ENCODE measurements at places on chromosomes 3 and 15.

- DNase-seq = no peak
These were observed 59.7 kb downstream of the TLNRD1 start for GRCh38 chr15:81060470-81060869.

DNA sequence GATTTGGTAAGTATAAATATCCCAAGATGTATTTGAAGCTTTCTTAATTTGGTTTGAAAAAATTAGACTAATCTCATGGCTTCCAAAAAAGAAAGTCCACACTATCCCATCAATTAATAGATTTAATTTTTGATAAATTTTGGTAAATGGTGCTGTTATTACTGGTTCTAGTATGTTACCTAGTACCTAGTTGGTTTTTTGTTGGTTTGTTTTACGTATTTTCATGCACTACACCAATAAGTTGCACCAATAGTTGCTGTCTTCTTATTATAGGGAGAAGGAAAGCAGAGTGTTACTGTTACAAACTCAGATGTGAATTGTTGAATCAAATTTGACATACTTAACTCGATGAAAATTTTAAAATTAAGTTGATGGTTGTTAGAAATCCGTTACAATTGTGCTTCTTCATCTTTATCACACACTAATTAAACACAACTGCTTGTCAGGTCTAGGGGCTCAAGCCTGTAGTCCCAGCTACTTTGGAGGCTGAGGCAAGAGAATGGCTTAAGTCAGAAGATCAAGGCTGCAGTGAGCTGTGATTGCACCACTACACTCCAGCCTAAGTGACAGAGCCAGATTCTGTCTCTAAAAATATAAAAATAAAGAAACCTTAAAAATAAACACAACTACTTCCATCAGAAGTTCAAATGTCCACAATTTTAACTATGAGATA is 23.1 kb upstream of the MBNL1 start:
- peak; percentile 58 for DNase-seq

DNA sequence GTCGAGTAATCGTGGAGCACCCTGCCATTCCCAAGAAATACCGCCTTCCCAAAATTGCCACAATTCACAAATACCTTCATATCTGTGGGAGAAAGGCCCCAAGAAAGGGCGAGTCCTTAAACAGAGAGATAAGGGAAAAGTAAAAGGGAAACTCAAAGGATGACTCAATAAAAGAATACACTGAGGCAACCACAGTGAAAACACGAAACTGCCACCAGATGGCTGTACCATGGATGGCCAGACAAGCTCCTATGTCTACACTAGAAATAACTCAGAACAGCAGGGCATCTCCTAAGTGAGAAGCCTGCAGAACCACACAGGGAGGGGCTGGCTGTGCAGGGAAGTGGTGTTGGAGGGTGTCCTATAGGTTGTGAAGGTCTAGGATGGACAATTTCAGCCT is 25.0 kb downstream of the SRGAP3 start:
- no peak for DNase-seq

DNA sequence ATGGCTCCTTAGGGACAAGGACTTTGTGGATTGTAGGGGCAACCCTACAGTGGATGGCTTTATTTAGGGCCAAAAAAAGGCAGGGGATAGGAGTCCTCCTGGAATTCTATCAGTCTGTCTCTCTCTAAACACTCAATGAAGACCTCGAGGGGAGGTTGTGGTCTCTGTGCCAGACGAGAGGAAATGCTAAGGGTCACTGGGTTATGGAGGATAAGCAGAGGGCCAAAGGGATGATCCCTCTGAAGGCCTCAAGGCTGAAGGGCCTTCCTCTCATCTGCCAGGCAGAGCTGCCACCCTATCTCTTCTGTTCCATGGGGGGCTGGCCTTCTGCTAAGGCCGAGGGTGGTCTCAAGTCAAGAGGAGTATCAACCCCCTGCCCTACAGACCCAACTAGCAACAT is 27.0 kb downstream of the PLXNB1 start:
- DNase-seq = no peak

DNA sequence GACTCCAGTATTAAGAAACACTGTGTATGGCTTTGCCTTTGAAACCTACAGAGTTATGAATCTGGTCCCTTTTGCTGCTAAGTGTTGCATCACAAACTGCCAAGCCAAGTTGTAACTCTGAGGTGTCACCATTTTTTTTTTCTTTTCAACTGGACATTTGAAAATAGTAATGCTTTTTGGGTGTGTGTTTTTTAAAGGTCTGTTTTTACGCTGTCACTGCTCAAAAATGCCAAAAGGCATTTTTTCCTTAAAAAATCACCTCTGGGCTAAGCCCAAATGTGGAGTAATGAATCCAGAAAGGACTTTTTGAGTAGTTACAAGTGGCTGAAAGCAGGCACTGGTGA is 9.5 kb downstream of the SMAD3 start:
- DNase-seq = no peak

- DNase-seq = peak; percentile 72
These were observed 21.2 kb upstream of the CRBN start for GRCh38 chr3:3200632-3201212.

DNA sequence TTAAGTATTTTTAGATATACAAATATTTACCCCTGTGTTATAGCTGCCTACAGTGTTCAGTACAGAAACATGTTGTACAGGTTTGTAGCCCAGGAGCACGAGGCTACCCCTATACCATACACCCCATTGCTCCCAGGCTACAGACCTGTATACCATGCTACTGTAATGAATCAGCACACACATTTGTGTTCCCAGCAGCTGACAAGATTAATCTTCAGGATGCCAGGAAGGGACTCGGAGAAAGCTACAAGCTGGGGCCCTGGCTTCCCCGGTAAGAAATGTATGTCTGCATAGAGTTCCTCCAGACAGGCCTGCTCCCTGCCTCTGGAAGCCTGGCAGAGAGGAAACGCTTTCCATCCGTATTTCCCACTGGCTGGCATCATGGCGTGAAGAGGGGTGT is 136.5 kb downstream of the XXYLT1 start:
- no peak for DNase-seq

DNA sequence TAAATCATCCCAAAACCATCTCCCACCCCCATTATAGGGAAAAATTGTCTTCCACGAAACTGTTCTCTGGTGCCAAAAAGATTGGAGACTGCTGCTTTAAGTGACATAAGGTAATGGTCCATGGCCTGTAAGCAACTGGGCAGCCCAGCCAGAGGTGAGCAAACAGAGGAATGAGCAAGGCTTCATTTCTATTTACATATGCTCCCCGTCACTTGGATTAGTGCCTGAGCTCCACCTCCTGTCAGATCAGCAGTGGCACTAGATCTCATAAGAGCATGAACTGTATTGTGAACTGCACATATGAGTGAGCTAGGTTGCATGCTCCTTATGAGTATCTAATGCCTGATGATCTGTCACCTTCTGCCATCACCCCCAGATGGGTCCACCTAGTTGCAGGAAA is 1159.8 kb upstream of the ALCAM start:
- no peak for DNase-seq

DNA sequence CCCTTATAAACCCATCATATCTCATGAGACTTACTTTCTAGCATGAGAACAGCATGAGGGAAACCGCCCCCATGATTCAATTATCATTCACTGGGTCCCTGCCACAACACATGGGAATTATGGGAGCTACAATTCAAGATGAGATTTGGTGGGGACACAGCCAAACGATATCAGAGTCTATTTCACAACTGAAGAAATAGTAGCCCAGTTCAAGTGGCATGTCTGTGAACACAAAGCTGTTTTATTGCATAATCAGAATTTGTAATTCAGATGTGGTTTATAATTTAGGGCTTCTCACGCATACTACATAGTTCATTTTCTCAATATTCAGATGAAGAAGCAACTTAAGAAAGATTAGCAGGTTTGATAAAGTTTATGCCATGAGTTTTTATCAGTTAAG is 1188.0 kb upstream of the ALCAM start:
- no peak for DNase-seq

DNA sequence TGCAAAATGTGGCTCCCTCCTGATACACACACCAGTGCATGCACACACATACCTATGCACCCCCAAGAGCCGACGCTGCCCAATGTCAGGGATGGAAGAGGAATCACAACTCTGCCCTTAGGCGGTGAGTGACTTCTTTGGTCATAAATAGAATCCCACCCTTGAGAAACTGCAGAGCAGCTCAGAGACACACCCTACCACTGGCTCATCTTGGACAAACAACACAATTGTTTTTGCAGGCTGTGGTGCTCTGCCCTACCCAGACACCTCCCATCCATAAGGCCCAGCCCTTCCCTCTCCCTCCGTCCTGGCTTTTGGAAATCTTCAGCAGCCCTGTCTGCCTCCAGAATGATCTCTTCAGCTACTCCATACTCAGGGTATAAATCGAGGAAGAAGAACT is 73.8 kb upstream of the HRH1 start:
- DNase-seq = no peak

- no peak for DNase-seq
These were observed 36.1 kb upstream of the EPHB3 start for GRCh38 chr3:184525337-184526087.

DNA sequence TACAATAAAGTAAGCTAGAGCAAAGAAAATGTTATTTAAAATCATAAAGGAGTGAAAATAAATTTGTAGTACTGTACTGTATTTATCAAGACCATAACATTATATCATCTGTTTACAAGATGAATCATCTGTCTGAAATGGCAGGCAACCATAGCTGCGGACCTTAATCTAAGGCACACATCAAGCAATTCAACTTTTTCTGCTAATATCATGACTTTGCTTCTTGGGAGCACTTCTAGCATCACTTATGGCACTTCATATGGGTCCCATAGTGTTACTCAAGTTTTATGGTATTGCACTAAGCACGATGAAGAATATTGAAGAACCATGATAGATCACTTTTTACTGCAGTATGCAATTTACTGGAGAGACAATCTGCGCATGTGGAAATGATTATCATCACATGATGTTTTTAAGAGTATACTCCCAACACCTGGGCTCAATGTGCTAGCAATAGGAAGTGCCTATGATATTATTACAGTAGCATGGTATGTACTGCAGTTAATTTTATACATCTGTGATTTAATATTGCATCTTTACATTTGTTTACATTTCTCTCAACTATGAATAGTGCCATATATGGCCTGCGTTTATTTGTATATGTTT is 137.7 kb upstream of the NECTIN3 start:
- no peak for DNase-seq

DNA sequence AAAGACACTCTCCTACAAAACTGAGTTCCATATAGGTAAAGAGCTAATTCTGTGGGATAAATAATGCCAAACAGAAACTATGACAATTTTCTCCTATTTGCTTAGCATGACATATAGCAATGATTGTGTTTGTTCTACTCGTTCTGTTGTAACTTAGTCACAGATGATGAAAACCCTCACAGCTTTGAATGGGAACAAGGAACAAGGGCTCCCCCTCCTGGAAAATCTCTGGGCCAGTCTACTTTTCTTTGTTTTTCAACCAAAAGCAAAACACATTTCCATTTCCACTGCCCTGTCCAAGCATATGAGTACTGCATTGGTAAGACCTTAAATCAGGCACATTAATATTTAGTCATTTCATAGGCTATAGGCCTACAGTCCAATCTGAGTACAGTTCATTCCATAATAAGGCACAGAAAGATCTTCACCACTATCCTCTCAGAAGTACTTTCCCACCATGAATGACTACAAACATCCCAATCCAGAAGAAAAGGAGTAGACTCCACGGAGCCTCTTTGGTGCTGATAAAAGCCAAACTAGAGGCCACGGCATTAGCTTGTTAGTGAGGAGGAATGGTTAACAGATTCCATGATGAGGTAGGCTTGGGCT is 67.1 kb downstream of the ATP8B4 start:
- peak; percentile 82 for DNase-seq

GRCh38 chr15:74406992-74407705 is 26.6 kb downstream of the SEMA7A start:
- no peak for DNase-seq

GRCh38 chr15:58562135-58562534 is 130.3 kb downstream of the LIPC start:
- no peak for DNase-seq

DNA sequence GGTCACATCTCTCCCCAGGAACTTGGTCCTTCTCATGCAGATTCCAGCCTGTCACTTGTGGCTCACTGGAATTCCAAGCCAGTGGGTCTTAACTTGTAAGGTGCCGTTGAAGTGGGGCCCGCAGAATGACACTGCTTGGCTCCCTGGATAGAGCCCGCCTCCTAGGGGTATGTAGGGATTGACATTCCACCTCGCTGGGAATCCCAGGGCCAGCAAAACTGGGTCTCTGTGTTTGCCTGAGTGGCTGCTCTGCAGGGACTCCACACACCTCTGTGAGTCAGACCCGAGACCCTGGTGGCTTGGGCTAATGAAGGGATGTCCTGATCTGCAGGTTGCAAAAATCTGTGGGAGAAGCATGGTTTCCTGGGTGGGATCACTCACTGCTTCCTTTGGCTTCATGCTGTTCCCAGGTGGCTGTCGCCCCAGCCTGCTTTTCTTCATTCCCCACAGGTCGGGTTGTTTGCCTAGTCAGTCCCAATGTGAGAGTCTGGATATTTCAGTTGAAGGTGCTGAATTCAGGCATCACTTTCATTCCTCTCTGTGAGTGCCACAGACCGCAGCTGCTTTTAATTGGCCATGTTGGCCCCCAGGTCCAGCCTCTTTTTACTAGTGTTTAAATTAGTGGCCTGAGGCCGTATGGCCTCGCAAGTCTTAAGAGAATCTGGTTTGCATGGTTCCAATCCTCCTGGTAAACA is 156.0 kb upstream of the TRIM42 start:
- no peak for DNase-seq

- DNase-seq = no peak
These were observed 28.9 kb downstream of the FOXP1 start for GRCh38 chr3:71554649-71555048.

DNA sequence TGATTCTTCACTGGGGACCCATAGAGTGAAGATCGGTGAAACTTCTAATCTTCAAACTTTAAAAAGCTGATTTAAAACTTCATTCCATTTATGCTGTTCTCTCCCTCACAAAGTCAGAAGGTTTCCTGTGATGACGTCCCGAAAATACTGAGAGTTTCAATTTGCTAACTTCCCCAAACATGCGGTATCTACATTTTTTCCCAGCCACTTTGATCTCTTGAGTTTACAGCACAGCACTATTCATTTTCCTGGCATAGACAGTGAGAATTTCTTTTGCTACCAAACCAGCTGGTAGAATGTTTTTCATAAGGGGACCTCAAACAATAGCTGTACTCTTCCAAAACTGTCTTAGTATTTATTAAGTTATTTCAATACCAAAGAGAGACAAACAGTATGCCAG is 156.8 kb downstream of the LSAMP start:
- no peak for DNase-seq

- DNase-seq = peak; percentile 68
These were observed at the start of gene DIS3L for GRCh38 chr15:66293419-66294156. Gene DIS3L, plus strand, starts transcription at chr15:66293568. Its CDS starts 29 bp downstream, at chr15:66293597.

DNA sequence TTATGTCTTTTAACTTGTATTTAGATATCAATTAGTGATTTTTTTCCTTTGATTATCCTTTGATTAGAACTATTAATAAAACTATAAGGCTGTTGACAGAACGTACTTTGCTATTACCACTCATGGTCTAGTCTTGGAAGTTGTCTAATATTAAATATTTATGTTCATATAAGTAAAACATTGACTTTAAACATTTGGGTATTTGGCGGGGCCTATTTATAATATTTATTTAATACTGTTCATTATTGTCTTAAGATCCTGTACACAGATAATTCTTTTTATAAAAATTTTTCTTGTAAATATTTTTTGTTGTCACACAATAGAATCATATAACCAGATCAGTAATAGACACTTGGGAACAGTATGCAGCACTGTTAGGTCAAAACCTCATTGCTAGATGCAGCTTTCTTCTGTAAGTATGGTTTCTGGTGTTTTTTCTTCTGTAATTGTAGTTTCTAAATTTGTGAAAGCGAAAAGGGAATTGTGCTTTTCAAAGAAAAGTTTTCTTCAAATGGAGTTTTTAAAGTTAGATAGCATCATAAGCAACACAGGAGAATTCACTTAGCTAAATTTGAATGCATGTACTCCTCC is 93.4 kb downstream of the FNDC3B start:
- DNase-seq = no peak

Data from Kasumi-1 (cell line).